H4 (cell line): ENCODE measurements at places on chromosomes 4 and X. TPM values are rescaled to one million over a fixed set of nuclear protein-coding genes. Genes with fewer than 3 reads are reported as not detected.

GRCh38 chr4:113434247-113434587, 327.3 kb downstream of the CAMK2D start:
- DNase-seq, result no peak

DNA sequence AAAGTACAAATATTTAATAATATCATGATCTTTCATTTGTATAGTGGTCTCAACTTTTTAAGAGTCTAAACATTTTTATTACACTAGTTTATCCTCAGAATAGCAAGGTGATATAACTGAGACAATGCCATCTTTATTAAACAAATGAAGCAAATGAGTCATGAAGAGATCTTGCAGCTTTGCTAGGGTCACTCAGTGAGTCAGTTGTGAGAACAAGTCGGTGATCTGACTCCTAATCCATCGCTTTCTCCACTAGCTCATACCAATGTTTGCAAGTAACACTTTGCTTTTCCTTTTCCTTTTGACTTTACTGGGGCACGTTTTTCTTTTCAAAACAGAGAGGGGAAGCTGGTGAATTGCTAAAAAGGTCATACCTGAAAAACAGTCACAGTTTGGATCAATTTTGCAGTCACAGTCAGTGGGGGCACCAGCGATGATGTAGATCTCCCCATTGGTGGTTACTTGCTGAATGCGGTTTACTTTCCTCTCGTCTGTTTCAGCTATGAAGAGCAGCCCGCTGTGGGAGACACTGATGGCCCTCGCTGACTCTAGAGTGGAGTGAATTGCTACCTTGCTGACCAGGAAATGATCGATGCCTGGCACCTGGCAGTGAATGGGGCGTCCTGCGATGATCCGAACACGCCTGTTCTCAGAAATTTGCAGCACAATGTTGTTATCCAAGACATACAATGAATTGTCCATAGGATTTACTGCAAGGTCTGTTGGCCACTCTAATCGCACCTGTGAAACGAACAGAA, 75.7 kb downstream of the SH2D1A start:
- DNase-seq, result no peak

Gene AVPR2
- total RNA-seq, result 0.14 and 0.33 TPM in 2 replicates

DNA sequence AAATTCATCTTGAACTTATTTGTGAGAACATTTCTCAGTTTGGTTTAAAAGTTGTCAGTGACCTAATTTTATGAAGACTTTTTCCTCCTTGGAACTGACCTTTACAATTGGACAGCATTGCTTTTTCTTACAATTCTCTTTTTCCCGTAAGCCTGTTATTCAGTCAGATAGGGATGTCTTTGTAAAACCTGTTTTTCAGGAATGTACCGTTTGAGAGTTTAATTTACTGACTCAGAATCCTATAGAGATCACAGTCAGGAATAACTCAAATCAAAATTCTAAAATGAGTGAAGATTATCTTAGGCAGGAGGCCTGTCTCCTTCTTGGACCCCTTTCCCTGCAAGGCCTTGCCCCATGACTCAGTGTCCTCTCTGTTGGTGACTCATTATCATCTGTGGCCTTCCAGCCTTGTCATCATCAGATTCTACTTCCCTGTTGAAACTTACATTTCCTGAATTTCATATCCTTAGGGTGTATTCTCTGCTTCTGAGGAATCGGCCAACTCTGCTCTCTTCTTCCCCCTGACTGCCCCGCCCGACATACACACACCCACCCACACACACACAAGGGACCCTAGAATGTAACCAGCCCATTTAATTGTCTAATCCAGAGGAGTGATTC, 99.8 kb downstream of the ARHGAP10 start:
- peak; percentile 49 for DNase-seq

GRCh38 chrX:110175146-110175545, 142.7 kb downstream of the AMMECR1 start:
- no peak for DNase-seq

DNA sequence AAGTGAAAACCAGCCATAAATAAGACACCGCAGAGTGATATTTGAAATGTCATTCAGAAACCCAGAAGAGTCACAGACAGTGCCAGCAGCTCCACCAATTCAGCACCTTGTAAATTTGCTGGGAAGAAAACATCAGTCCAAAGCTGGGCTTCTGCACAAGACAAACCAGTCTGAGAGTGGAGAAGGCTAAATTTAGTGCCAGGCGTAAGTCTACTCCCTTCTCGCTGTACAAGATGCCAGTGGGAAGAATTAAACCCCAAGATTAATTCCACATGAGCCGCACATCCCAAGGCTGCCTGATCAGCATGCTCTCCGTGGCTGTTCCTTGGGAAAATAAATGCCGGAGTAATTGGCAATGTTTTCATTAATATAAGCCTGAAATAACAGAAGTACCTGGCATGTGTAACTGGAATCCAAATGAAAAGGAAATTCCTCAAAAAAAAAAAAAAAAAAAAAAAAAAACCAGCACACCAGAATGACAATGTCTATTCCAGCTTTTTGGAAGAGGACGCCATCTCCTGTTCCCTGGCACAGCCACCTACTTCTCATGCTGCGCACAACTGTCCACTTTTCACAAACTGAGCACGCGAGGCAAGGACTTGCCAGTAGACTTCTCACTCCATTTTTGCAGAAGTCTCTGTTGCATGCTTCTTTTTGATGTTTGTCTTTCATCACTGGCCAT, 95.5 kb downstream of the NSUN7 start:
- no peak for DNase-seq

Gene ETDC
- not detected in 2 replicates for total RNA-seq

Gene SPANXN4
- total RNA-seq, result not detected in 2 replicates

Gene ZNF518B
- total RNA-seq, result 25.9 and 36.7 TPM in 2 replicates

- peak; percentile 30 for DNase-seq
These were observed 267.2 kb downstream of the MAPK10 start for GRCh38 chr4:86092684-86093083.
